ENCODE measurements at places on chromosomes 1 and 21.
A peak's percentile ranks its signal among the peaks of the same experiment; 100 is the strongest.

DNA sequence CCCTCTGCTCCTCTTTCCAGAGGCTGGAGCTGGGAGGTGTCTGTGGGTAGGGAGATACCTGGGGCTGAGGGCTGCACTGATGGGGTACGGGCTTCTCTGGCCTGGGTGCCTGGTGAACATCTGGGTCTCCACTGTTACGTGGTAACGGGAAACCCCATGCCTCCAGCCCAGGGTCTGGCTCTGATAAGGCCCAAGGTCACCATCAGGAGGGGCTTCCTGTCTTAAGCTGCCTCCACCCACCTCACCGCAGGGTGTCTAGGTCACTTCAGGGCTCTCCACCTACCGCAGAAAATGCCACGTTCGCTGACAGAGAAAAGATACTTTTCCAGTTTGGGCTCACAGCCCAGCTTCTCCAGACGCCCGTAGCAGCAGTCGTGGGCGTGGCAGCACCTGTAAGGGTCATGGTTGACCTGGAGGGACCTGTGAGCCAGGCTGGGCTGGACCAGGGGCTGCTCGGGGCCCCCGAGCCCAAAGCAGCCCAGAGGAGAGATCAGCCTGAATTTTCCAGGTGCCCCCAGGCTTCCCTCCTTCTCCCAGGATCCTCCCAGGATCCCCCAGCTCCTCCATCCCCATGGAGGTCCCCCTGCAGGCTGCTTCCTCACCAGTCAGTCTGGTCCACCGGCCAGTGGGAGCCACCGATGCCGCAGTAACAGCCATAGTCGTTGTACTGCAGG is 1.3 kb downstream of the PLA2G2E start:
- DNase-seq, result no peak

DNA sequence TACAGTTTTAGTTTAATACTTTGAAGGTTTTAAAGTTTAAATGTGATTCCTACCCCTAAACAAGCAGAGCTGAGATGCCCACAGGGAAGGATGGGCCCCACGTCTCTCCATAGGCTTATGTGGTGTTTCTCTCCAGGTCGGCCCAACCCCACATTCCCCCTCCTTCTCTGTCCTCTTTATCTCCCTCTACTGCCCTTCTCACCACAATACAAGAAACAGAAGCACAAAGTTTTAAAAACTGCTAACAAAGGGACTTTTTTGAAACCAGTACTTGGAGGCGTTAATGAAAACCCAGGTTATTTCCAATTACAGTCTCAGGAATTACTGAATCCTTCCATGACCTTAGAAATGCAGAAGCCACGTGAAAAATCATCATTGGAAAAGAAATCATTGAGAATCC is 324.0 kb downstream of the NTNG1 start:
- no peak for DNase-seq

GRCh38 chr21:25370311-25370744 is 237.0 kb downstream of the MRPL39 start:
- DNase-seq, result no peak

- DNase-seq, result no peak
Observed at GRCh38 chr1:175470591-175470990, 272.8 kb downstream of the TNR start.

GRCh38 chr21:21806711-21807597 is 808.7 kb downstream of the NCAM2 start:
- DNase-seq, result peak; percentile 56

Measured in NCI-H748 treated with DMSO at 0.1 percent for 48 hours (cell line).